ENCODE measurements at places on chromosomes 7 and 10.

DNA sequence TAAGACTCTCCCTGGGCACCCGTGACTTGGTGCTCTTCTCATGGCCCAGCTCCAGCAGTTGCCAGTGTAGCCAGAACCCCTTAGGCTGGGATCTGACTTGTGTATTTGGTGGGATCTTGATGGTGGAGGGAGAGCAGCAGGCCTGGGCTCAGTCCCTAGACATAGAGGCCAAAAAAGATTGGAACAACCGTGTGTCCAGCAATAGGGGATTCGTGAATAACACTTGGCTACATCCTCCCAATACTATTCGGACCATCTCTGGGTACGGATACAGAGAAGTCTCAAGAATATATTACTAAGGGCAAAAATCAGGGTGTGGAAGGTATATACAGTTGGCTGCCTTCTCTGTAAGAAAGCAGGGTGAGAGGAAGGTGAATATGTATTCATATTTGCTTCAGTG, 17.2 kb downstream of the RBM20 start:
- DNase-seq: no peak

- peak; percentile 69 for DNase-seq
These were observed 59.9 kb downstream of the MAP3K8 start for GRCh38 chr10:30493609-30494530.

DNA sequence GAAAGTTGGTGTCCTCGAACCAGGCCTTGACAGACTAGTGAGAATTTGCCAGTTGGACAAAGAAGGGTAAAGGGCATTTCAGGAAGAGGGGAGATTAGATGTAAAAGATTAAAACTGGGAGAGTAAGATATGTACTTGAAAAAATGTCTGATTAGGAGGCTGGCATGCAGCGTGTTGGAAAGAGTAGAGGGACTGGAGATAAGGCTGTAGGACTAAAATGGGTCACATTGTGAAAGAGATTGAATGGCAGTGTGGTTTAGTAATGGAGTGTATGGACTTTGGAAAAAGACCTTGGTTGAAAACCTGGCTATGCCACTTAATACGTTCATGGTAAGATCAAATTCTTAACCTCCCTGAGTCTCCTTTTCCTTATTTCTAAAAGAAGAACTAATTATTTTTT, 14.1 kb downstream of the CREM start:
- no peak for DNase-seq

- no peak for DNase-seq
These were observed 355.9 kb upstream of the TMEM229A start for GRCh38 chr7:124388751-124389150.

GRCh38 chr7:37352974-37353948, 95.4 kb downstream of the ELMO1 start:
- peak; percentile 59 for DNase-seq

GRCh38 chr10:116838143-116838725, 11.1 kb upstream of the ENO4 start:
- no peak for DNase-seq

GRCh38 chr7:103811290-103811689, 178.2 kb downstream of the RELN start:
- DNase-seq: no peak

- DNase-seq: no peak
These were observed 23.7 kb downstream of the PLAC9 start for GRCh38 chr10:80156216-80156615.

GRCh38 chr7:89857767-89858166, 296.5 kb upstream of the STEAP1 start:
- DNase-seq: no peak

DNA sequence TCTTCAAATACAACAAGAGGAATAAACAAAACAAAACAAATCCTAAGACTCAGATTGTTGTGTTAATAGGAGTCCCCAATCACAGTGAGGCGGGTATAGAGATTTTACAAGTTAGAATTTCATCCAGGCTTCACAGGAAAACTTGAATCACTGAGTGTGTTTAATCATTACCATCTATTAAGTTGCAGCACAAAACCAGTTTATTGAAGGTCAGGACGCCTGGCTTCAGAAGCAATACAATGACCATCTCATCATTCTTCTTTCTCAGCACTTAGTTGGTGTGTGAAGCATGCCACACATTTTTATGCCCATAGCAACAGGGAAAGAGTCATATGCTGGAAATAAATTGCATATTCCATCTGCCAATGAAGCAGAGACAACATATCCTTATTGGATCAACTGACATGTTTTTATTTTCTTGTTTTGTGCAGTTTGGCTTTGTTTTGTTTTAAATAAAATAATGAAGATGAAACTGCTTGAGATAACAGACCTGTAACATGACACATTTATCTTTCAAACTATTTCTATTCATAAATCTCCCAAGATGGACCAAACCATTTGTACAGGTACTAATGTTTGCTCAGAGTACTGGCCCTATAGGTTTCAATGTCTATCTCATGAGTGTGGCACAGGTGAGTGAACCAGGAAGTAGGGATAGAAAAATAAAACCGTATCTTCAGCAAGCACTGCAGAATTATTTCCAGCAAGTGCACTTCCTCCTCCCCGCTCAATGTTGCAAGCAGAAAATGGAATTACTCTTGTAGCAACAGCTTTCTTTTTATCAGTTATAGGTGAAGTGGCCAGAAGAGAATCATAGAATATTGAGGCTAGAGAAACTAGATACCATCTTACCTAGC, 40.4 kb downstream of the TAC1 start:
- no peak for DNase-seq

GRCh38 chr10:31395695-31396094, 76.7 kb downstream of the ZEB1 start:
- no peak for DNase-seq

DNA sequence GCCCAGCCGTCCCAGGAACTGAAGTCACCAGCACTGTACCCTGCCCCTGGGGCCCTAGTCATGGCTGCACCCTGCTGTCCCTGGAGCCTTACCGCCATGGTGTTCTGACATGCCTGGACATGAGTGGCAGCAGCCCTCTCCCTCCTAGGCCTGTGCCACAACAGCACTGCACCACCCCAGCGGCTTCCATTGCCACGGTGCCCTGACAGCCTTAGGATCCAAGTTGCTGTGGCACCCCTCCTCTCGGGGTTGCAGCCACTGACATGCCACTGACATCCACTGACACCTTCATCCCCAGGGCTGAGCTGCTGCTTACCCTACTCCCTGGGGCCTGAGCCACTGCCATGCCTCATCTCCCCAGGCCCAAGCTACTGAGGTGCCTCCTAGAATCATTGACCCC, 39.6 kb upstream of the SHH start:
- DNase-seq: no peak

Data from GDM1 (cell line).